ENCODE measurements at places on chromosomes 4 and X.

DNA sequence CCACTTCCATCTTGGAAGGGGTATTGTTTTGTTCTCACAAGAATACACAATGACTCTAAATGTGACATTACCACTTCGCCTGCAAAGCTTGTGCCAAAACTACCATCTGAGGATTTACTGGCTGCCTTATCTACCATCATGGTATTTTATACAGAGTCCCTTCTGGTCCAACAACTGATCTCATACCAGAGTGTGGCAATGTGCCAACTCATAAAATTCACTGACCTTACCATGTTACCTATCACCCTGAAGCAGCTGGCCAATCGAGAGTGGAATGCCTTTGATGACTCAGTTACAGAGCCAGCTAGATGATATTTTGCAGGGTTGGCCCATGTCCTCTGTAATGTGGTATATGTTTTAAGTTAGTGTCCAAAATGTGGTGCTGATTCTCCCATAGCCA lies 3.8 kb upstream of the SERPINA7 start:
- no peak for DNase-seq

DNA sequence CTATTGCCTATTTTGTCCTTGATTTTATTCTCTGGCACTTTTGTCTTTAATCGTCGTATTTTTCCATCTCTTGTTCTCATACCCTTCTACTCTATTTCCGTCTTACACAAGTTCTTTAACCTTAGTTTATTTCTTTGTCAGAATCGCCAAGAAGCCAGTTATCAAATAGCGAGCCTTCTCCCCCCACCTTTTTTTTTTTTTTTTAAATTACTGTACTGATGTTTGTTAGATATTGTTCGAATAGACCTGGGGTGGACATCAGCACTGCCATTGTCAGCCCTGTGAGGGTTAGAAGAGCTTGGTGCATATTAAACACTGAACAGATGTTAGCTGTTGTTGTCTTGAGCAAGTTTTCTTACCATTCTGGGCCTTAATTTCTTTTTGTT lies 1.2 kb downstream of the SPCS3 start:
- DNase-seq, result no peak

- DNase-seq, result no peak
Observed at GRCh38 chr4:101952985-101953384, 162.5 kb downstream of the BANK1 start.

DNA sequence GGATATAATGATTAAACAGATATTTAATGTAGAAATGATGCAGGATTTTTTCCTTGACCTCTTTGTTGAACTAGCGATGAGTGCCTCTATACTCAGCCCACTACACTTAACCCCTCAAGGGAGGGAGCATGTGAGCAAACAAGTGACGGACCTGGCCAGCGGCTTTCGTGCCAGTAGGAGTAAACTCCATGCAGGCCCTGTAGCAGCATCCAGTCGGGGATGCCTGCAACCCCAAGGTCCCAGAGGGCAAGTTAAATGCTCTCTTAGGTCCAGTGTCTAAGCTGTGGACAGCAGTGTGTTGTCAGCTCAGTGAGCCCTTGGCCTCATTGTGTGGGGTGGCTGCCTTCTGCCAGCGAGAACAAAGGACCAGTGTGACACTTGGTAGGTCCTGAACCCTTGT lies 708.7 kb downstream of the TECRL start:
- no peak for DNase-seq

- no peak for DNase-seq
Observed at GRCh38 chr4:87011340-87012034, 76.7 kb downstream of the AFF1 start.

GRCh38 chr4:128483041-128483440 lies 195.4 kb upstream of the PGRMC2 start:
- DNase-seq, result no peak

DNA sequence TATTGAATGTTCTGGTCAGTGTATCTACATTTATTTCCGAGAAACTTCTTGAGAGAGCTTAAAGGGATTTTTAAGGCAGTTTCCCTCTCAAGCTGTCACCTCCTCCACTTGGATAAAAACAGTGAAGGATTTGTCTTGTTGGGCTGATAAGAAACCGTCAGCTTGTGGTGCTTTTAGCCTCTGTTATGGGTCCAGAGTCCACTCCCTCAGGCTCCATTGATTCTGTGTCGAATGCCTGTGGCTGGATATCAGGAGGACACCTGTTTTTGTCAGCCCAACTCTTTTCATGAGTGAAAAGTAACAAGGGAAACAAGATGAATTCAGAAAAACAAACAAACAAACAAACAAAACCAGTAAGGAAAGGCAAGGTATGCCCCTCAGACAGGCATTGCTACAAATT lies 12.4 kb downstream of the CLCN4 start:
- DNase-seq, result no peak

DNA sequence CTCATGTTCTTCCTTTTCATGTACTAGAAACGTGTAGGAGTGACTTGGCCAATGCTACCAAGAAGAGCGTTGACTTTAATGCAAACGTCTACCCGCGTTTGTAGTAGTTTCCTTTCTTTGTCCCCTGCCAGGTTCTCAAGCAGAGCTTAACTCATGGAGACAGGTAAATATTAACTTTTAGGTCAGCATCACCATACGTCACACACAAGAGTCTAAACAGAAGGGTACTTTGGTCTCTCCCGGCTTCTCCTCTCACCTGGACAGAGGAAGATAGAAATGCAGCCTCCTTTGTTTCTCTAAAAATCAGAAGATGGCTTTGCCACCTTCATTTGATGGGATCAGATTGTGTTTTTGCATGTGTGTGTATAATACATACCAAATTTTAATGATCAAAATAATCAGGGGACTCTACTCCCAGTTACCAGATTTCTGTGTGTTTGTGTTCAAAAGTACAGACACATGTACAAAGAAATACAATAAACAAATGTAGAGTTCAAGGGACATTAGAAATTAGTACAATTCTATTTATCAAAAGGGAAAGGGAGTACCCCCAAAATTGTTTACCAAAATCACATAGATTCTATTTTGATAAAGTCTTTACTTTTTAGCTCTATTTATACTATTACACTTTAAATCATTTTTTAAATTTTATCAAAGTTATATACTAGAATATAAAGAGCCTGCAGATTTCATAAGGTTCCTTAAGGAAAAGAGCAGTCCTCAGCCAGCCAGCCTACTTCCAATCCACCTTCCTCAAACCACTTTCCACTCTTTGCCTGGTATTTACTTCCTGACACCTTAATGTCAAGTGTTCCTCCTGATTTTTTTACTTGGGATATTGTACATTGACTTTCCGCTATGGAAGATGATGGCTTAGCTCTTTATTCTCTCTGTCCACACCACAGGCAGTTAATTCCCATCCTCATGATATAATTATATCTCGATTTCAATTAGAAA lies 195.5 kb downstream of the RELL1 start:
- DNase-seq, result no peak

- no peak for DNase-seq
Observed at GRCh38 chr4:155407480-155407879, 30.7 kb upstream of the MAP9 start.

DNA sequence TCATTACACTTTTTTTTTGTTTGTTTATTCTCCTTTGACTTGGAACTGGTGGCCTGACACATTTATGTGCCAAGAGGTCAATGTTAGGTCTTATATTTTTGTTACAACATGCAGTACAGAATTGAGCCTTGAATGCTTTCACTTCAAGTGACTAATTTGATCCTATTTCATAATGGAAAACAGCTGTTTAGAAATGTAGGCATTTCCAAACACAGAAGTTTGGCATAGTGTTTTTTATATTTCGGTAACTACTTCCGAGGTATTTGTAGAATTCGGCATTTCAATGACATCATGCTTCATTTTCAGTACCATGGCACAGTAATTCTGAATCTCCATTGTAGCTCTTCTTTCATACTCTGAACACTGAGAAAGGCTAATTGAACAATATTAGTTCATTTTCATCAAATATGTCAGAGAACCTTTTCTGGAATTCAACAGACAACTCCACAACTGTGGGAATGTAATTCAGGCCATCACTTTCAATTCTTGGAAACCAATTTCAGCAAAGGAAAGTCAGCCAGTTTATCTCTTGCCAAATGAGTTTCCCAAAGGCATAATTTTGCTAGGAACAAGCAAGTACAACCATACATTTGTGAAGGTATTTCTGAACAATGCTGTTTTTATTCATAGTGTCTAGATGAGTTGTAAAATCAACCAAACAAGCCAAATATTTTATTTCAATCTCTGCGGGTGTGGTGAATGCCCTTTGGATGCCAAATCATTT lies 11.4 kb downstream of the FAM120C start:
- no peak for DNase-seq

GRCh38 chr4:151865312-151865711 lies 104.5 kb upstream of the GATB start:
- peak; percentile 20 for DNase-seq

DNA sequence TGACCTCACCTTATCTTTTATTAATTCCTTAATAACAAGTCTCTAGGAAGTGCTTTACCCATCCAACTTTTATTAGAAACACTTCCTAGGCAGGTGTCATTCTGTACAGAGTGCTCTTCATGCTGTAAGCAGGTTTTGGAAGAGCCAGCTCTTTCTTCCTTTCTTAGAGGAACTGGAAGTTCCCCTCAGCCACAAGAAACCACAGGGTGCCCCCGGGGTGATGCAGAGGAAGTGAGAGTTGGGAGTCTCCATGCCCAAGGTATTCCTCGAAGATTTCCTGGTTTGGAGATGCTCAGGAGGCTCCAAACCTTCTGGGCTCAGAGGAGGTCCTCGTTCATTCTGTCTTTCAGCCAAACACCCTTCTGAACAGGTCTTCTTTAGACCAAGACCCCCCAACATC lies 83.8 kb downstream of the EGF start:
- no peak for DNase-seq

GRCh38 chrX:9442056-9442455 lies 22.8 kb upstream of the TBL1X start:
- DNase-seq, result no peak

DNA sequence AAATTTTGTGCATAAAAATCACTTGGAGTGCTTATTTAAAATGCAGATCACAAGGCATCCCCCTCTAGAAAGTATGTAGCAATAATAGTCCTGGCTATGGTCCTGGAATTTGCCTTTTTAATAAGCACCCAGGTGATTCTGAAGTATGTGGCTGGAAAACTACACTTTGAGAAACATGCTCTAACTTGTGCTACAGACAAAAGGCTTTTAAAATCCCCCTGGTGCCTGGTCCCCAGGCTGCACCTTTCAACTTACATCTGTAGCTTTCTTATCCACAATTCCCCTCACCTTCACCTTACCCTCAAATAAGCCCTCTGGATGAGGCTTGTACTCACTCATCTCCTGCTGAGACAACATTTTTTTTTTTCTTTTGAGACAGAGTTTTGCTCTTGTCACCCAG lies 21.1 kb downstream of the ART3 start:
- DNase-seq, result no peak
